Right forelimb (tissue), 1 donor: ENCODE measurements at places on chromosomes 2 and 18.

DNA sequence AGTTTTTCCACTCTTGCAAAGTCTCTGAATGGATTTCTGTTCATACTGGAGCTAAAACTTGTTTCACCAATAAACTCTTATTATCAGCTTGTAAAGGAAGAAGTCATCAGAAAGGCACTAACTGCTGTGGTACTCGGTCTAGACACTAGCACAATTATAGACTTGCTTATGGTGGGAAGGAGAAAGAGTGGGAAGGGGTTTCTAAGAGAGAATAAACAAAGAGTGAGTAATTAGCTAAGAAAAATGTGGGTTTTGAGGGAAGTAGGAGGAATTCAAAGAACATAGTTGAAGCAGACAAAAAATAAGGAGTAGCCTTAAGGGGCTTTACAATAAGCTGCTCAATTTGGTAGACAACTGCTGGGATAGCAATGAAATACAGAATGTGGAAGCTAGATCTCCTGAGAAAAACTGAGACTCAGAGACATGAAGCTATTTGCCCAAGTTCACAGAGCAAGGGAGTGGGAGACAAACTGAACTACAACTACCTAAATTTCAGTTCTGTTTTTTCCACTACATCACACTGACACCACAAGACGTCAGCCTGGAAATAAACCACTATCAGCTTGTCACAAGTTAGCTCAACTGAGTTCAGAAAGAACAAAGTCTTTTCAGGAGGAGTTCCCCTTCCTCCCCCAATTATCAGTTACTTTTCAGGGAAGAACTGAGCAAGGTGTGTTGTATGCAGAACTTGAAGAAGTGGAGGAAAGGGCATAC lies 59.7 kb downstream of the MAP4K3 start:
- DNase-seq, result no peak

- DNase-seq, result no peak
These were observed 37.4 kb downstream of the ARL4C start for GRCh38 chr2:234459401-234460009.

- peak; percentile 26 for DNase-seq
These were observed 22.3 kb upstream of the GPR17 start for GRCh38 chr2:127623388-127624319.

DNA sequence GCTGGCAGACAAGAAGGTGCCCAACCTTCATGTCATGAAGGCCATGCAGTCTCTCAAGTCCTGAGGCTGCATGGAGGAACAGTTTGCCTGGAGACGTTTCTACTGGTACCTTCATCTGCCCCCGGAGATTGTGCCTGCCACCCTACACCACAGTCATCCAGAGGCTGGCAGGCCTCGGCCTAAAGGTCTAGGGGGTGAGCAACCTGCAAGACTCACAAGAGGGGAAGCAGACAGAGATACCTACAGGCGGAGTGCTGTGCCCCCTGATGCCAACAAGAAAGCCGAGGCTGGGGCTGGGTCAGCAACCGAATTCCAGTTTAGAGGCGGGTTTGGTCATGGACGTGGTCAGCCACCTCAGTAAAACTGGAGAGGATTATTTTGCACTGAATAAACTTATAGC lies 12.0 kb upstream of the SERTAD2 start:
- no peak for DNase-seq

DNA sequence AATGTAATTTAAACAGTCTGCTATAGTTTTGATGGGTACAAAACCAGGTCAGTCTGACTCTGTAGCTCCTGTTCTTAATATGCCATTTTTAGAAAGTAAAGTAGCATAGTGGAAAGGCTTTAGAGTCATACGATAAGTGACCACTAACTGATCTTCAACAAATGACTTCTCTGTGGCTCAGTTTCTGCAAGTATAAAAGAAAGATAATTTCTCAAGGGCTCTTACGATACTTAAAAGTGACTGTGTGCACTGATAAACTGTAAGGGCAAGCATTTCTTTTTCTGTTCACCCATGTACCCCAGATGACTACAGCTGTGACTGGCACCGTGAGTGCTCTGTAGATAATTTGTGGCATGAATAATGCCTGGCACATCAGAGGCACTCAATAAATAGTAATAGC lies 178.7 kb downstream of the LCLAT1 start:
- no peak for DNase-seq

GRCh38 chr2:150778828-150779227 lies 291.4 kb upstream of the RND3 start:
- no peak for DNase-seq

DNA sequence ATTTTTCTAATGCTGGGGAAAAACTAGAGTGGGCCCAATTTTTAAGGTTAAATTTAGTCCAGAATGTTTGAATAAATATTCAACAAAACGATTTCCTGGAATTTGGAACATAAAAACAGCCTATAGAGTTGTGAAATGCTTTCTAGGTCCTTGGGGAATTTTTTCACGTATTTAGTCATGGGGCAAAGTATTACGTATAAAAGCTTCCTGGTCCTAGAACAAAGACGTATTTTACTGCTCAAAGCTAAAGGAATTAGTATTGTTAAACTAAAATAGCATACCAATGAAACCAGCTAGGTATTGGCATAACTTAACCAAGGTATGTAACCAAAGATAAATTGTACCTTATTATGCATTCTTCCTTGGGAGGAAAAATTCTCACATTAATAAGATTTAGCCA lies 1.6 kb downstream of the SESTD1 start:
- no peak for DNase-seq
